ENCODE measurements at places on chromosomes 6 and 20. TPM values are rescaled to one million over a fixed set of nuclear protein-coding genes. Genes with fewer than 3 reads are reported as not detected.

DNA sequence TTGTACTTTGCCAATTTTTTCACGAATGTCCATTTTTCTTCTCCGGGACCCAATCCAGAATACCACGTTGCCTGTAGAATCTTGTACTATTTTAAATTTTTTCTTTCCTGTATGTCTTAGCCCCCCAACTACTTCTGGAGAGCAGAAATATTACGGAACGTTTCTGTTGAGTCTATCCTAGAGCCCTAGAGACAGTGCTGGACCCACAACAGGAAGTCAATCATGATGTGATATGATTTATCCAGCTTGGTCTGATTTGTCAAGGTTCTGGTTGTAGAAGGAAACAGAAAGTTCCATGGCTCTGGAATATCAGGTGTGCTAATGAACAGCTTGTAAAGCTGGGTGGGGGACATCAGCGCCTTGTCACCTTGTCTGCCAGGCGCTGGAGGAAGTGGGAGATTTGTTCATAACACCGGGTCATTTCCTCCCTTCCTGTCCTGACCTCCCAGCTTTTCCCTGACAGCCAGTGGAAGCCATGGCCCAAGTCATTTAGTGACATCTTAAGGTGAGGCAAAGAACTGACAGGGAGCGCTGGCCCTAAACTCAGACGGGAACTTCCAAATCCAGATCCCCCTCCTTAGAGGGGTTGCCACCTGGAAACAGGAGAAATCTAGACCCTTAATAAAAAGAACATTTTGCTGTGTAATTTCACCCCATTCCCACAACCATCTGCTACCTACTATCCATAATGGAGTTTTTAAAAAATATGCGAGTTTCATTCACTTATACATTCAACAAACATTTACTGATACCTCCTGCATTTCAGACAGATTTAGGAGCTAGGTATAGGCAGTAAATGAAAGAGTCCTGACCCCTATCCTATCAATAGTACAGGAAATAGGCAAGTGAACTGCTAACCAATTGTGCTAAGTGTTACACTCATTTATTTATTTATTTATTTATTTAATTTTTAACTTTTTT is 130.5 kb downstream of the ZFP64 start:
- no peaks in the 10 kb centered on the region for H3K27me3 ChIP-seq
- DNase-seq: no peak
- no peak overlapping the region for H3K4me3 ChIP-seq
- no peaks in the 10 kb centered on the region for H3K36me3 ChIP-seq
- H3K27ac ChIP-seq: no peak overlapping the region
- H3K4me1 ChIP-seq: no peaks in the 10 kb centered on the region

GRCh38 chr6:30511169-30511546 is 21.8 kb downstream of the HLA-E start:
- DNase-seq: no peak
- peak overlapping the region; percentile 73 for H3K27ac ChIP-seq
- no peak overlapping the region for H3K4me3 ChIP-seq

Gene PKIB
- not detected for total RNA-seq

- peaks cover 13% of the 10 kb centered on the region for H3K4me1 ChIP-seq
- no peaks in the 10 kb centered on the region for H3K27me3 ChIP-seq
- H3K27ac ChIP-seq: no peak overlapping the region
- H3K36me3 ChIP-seq: no peaks in the 10 kb centered on the region
- no peak overlapping the region for H3K4me3 ChIP-seq
- DNase-seq: no peak
These were observed 89.8 kb downstream of the MYB start for GRCh38 chr6:135270676-135271536.

- peak; percentile 73 for DNase-seq
- peaks cover 65% of the 10 kb centered on the region for H3K4me1 ChIP-seq
These were observed 20.4 kb upstream of the MCM3 start for GRCh38 chr6:52304983-52305390.

Gene SLC17A1
- total RNA-seq: not detected

DNA sequence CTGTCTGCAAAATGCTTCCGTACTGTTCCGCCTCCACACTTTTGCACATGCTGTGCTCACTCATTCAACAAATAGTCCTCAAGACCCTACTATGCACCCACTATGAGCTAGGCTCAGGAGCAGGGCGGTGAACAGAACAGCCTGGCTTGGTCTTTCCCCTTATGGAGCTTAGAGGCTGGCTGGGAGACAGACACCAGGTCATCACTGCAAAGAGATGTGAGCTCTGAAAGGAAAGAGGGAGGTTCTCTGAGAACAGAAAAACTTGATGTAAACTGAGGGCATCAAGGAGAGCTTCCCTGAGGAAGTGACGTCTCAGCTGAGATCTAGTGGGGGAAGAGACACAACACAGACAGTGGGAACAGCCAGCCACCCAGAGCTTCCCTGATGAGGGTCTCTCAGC is 31.0 kb upstream of the TGM2 start:
- no peak overlapping the region for H3K27ac ChIP-seq
- no peaks in the 10 kb centered on the region for H3K4me1 ChIP-seq
- no peak for DNase-seq

- no peaks in the 10 kb centered on the region for H3K4me1 ChIP-seq
- no peak overlapping the region for H3K4me3 ChIP-seq
- H3K27me3 ChIP-seq: no peaks in the 10 kb centered on the region
- no peak overlapping the region for H3K27ac ChIP-seq
- no peak for DNase-seq
- H3K36me3 ChIP-seq: no peaks in the 10 kb centered on the region
These were observed 186.9 kb upstream of the SLC24A3 start for GRCh38 chr20:19025430-19026120.

Gene PAK5
- total RNA-seq: not detected
